ENCODE measurements at places on chromosomes 6 and 20.

GRCh38 chr6:13554929-13555333, 19.5 kb upstream of the SIRT5 start:
- DNase-seq = no peak

- no peak for DNase-seq
Observed at GRCh38 chr6:116387374-116387773, 16.6 kb downstream of the DSE start.

DNA sequence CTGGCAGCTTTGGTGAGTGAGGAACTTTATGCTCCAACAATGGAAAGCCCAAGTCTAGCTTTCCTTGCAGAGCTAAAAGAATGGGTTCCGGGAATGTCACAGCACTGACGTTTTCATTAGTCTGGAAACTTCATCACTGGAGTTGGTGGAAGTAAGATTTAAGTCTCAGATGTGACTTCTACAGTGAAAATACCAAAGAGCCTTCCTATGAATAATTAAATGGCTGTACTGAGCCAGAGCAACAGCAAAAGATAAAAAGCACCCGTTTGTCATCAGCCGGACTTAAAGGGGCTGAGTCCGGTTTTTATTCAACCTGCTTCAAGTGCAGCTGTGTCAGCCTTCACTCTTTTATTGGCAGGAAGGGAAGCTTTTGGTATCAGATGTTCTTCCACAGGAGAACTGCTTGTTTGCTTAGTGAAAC, 46.5 kb upstream of the SHLD1 start:
- DNase-seq = no peak

DNA sequence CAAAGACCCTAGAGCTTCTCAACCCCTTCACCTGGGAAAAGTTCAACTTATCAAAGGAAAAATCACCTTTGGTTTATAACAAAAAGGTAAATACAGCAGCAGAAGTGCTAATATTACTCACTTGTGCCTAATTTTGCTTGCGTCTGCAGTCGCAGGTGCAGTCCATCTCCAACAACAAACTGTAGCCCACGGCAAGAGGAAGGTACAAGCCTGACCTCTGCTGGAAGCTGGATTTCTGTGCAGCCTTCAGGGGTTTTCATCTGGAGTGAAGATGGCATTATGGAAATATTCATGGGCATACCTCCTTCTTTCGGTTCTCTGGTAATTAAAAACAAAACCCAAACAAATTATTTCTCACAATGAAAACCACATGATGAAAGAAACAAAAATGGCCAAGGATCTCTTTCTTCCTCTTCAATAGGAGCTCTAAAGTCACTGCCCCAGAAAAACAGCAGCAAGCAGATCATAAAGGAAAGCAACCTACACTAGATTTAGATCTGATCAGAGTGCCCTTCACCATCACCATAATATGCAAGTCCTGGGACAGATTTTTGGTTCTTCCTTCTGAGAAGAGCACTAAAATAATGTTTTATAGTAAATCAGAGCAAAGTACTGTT, 7.8 kb downstream of the UBE3D start:
- DNase-seq = no peak

DNA sequence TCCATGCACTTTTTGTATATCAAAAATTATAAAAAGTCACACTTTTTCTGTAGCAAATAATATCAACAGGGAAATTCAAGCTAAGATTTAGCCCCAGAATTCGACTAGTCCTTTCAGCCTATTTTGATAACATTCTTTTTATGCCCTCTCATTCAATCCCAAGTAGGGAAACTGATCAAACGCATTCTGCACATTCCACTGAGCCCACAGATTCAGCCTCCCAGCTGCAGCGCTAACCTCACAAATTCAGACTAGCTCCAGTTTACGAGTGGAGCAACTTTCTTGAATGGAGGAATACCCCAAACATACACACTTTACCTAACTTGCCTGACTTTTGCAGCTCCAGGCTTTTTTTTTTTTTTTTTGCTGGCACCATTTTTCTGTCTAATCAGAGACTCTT, 70.3 kb upstream of the HEY2 start:
- no peak for DNase-seq

DNA sequence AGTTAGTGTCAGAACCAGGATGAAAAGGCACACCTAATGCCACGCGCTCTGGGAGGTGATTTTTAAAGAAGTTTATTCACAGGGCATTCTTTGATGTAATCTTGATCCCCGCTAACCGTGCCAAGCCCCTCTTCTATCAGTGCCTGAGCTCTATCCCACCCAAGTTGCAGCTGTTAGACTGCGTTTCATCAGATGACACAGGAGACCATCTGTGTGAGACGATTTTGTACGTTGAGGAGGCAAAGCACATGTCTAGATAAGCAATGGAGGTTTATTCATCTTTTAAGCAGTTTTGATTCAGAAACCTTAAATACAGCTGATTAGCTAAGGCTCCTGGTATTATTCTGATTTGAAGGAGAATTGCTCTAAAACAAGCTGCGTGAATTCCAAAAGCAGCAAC, 18.6 kb downstream of the RNASET2 start:
- DNase-seq = no peak

DNA sequence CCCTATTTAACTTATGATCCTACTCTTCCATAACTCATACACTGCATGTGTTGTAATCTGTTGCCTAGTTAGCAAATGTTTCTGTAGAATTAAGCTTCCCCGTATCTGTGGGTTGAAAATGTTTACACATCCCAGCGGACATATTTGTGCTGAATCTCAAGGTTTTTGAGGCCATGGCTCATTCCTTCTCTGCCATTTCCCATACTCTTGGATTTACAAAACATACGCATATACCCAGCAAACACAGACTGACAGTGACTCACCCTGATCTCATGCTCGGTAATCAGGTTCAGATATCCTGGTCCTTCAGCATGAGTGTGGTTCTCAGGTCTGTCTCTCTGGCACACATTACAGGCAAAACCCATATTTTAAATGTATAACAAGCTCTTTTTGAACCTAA, 58.7 kb downstream of the AGPAT4 start:
- no peak for DNase-seq

GRCh38 chr20:63606686-63607085, 20.2 kb downstream of the GMEB2 start:
- no peak for DNase-seq

DNA sequence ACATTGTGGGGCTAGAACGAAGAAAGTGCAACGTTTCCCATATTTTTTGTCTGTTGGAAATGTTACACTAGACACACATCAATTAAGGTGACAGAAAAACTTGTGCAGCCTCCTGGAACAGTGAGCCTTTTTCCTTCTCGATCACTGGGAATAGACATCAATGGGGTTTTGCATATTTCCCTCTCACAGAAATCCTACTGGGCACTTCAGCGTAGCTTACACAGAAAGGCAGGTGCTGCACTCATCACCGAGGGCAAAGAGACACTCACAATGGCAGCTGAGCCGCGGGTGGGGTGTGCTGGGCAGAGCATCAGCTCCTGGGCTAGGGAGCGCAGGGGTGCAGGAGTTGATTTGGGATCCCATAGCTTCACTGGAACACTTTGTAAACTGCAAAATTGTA, 64.5 kb downstream of the THBS2 start:
- no peak for DNase-seq

DNA sequence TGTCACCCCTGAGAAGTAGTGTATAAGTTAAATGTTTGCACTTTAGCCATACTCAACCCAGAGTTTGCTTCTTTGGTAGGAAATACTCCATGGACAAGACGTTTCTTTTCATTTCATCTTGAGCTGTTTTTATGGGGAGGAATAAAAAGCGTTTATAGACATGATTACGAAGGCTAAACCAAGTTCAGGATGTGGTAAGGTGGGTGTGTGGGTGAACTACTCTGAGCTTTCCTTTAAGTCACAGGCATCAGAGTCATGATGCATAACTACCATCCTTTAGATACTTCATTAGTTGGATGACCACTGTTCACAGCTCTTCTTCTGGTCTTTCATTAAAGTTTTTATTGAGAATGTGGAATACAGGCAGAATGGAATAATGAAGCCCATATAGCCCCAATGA, 48.9 kb downstream of the EBF4 start:
- DNase-seq = no peak

GRCh38 chr6:97919631-97920030, 636.6 kb upstream of the MMS22L start:
- DNase-seq = no peak

GRCh38 chr6:165634101-165634880, 28.8 kb downstream of the PDE10A start:
- DNase-seq = no peak

- DNase-seq = no peak
Observed at GRCh38 chr6:46816626-46817025, 23.4 kb downstream of the MEP1A start.

DNA sequence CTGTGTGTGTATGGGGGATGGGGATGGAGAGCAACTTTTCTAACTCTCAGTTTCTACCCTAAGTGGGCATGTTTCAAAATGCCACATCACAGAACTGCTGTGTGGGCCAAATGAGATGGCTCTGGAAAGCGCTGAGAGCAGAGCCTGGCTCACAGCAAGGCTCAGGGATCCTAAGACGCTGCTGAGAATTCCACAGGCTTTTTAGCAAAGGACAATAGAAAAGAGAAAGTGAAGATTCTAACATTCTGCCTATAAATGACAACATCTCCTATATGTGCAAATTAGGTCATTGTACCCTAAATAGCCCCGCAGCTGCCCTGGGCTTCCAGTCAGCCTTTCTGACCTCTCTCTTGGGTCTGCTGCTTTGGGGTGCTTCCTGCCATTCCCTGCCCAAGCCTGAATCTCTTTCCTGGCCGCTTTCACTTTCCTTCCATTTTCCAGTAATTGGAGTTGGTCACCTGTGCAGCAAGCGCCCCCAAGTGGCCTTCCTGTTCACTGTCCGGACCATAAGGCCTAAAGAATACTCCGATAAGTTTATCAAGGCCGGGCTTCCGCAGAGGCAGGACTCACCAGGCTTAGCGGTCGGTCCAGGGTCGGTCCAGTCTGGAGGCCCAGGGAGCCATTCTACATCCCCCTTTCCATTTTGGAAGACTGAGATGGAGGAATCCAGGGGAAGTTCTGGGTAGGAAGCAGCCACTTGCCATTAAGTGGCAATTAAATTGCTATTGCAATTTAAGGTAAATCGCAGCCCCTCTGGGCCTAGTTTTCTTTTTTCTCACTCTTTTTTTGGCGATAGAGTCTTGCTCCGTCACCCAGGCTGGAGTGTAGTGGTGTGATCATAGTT, 6.7 kb upstream of the DDR1 start:
- peak; percentile 57 for DNase-seq

DNA sequence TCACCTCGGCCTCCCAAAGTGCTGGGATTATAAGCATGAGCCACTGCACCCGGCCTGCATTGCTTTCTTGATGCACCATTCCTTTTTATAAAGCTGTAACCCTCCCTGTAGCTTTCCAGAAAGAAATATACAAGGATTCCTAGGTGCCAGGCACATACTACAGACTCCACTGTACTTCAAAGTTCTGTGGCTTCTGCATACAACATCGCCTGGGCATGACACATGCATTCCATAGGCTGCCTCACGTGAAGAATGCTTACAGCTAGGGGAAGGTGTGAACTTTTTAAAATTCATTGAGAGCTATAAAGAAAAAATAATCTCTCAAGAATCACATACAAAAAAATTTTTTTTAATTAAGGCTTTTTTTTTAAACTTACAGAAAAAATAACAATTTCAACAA, 50.2 kb downstream of the TRAM2 start:
- no peak for DNase-seq
